A549 treated with ZK216348 at 1 μM for 4 hours (cell line): ENCODE measurements at places on chromosomes 3 and 15. TPM values are rescaled to one million over a fixed set of nuclear protein-coding genes. Genes with fewer than 3 reads are reported as not detected.

The ZNF620 gene
- total RNA-seq, result 1.4 to 2.2 TPM (median 1.6 TPM) in 5 replicates

The PRKCI gene
- 11.0 to 19.9 TPM (median 18.0 TPM) in 5 replicates for total RNA-seq

The CHRNA5 gene
- total RNA-seq, result 24.3 to 36.9 TPM (median 32.6 TPM) in 5 replicates

The USF3 gene
- 1.8 to 3.2 TPM (median 2.8 TPM) in 5 replicates for total RNA-seq

The PLXNB1 gene
- 9.6 to 20.7 TPM (median 15.1 TPM) in 5 replicates for total RNA-seq

The SPATA12 gene
- total RNA-seq, result 0.20 to 0.55 TPM (median 0.40 TPM) in 5 replicates

The MB21D2 gene
- total RNA-seq, result 3.3 to 5.2 TPM (median 5.0 TPM) in 5 replicates

The HMG20A gene
- total RNA-seq, result 20.4 to 29.9 TPM (median 27.1 TPM) in 5 replicates

The TGM5 gene
- total RNA-seq, result not detected in 5 replicates

The SLC2A2 gene
- not detected in 5 replicates for total RNA-seq

The SEMA5B gene
- 0.06 to 0.41 TPM (median 0.19 TPM) in 5 replicates for total RNA-seq

The SAMMSON gene
- not detected in 5 replicates for total RNA-seq

The PARP14 gene
- total RNA-seq, result 8.1 to 10.6 TPM (median 8.7 TPM) in 5 replicates

The ARNT2 gene
- 13.2 to 19.2 TPM (median 16.0 TPM) in 5 replicates for total RNA-seq

The CHST13 gene
- total RNA-seq, result 0.41 to 1.3 TPM (median 1.1 TPM) in 5 replicates

The CTXND1 gene
- total RNA-seq, result not detected in 5 replicates

The A4GNT gene
- not detected in 5 replicates for total RNA-seq

The OXTR gene
- 8.7 to 11.7 TPM (median 10.3 TPM) in 5 replicates for total RNA-seq
